ENCODE measurements at places on chromosomes 1 and 21.

GRCh38 chr21:41086569-41086968 is 81.4 kb upstream of the BACE2 start:
- DNase-seq: no peak

DNA sequence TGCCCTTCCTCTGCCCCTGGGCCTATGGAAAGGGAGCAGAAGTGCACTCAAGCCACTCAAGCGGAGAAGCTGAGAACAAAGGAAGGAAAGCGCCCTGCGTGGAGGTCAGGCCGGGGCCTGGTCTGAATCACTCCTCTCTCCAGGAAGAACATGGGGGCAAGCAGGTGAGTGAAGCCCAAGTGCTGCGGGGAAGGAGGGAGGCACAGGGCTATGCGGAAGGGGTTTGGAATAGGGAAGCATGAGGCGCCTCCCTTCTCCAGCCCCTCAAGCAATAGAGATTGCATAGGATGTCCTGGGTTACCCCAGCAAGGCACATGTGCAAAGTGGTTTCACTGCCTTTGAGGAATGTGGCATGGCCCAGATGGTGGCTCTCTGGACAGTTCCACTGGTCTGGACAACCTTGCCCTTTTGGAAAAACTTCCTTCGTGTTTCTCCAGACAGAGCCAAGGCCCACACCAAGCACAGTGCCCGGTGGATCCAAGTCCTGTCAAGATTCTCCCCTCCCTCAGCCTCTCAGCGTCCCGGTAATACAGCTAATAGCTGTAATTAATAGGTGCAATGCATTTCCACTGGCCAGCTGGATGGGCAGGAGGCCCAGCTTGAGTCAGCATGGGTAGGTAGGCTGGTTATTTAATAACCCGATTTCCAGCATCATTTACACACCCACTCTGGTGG is 13.7 kb downstream of the BLACAT1 start:
- DNase-seq: no peak

DNA sequence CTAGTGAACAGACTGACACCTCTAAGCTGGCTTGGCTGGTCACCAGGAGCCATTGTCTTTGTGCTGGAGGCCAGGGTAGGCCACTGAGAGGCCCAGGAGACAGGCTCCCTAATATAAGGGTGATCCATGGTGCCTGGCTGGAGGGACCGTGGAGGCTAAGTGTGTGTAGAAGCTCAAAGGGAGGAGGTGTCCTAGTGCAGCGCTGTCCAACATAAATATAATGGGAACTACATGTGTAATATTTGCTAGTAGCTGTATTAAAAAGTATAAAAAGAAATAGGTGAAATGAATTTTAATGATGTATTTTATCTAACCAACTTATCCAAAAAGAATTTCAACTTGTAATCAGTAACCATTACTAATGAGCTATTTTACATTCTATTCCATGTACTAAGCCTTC is 35.0 kb downstream of the SOX13 start:
- DNase-seq: no peak

DNA sequence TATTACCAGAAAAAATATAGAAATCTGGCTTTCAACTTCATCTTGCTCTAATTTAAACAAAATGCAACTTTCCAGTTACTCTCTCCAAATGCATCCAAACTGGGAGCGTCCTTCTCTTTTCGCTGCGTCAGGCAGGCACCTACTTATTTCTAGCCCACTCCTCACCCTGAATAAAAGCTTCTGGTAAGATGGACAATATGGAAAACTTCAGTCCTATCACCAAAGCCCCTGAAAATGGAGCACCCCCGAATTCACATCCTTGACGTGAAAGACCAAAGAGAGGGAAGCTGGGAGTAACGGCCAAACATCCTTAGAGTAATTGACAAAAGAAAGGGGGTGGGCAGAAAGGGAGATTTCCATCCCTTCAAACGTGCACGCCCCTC is 5.5 kb upstream of the PROX1 start:
- DNase-seq: no peak

DNA sequence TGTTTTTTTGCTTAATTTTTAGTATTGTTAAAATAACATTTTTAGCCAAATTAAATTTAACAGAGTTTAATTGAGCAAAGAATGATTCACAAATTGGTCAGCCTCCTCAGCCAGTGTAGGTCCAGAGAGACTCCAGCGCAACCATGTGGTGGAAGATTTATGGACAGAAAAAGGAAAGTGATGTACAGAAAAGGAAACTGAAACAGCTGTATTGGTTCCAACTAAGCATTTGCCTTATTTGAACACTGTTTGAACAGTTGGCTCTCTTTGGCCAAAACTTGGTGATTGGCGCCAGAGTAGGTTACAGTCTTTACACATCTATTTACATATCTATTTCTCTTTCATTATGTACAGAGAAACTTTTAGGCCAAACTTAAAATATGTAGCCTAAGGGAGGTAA is 19.4 kb downstream of the RPS6KC1 start:
- no peak for DNase-seq

DNA sequence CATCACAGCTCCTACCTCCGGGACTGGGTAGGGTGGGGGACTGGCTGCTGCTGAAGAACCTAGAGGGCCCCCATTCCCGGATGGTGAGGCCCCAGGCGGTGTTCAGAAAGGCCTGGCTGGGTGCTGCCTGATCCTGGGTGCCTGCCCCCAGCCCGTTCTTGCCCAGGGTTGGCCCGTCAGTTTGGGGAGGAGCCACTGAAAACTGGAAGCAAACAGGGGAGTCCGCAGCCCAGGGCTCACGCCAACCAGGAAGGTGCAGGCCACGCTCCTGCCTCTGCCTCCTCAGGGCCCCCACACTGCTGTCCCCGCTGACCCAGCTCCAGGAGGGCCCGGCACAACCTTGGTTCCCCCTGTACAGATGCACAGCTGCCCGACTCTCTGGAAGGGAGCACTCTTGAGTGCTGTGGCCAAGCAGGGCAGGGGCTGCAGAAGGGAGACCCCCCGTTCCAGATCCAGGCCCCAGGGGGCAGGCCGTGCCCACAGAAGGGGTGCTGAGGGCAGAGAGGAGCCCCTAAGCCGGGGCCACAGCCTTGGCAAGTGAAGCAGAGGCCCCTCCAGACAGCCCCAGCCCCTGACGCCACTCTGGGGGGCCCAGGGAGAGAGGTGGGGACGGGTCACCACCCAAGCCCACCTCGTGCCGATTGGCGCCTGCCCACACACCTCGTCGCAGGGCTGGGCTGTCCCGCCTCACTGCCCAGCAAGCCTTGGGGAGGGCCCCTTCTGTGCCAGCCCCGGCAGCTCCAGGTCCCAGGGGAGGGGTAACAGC is 5.5 kb downstream of the C1QTNF12 start:
- DNase-seq: no peak

DNA sequence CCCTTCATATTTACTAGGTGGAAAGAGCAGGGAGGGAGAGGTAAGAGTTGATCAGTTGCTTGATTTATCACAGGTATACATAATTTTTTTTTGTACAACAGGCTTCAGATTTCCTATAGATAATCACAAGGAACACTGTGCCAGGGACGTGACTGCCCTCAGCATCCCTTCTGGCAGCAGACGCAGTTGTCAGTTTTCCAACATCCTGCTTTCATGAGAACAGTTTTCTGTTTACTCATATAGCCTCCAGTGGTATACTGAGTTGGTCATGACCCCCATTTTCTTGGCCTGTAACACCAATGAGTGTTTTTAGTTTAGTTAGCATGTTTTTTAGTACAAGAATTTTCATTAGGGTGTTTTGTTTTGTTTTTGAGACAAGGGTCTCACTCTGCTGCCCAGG is 37.9 kb upstream of the PTPRF start:
- DNase-seq: no peak

DNA sequence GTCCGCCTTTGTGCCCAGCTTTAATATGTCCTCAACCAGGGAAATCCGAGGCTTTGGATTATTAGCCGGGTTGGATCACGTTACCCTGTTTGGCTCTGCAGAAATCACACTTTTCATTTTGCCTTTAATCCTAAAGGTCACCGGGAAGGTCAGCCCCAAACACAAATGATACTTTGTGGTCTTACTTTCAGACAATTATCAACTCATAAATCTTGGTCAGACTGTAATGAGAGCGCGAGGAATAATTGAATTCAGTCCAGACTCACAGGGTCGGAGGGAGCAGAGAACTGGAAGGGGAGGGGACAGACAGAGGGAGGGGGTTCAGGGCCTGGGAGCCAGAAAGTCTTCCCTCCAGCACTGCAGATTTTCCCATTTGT is 91.7 kb upstream of the NFIA start:
- no peak for DNase-seq

DNA sequence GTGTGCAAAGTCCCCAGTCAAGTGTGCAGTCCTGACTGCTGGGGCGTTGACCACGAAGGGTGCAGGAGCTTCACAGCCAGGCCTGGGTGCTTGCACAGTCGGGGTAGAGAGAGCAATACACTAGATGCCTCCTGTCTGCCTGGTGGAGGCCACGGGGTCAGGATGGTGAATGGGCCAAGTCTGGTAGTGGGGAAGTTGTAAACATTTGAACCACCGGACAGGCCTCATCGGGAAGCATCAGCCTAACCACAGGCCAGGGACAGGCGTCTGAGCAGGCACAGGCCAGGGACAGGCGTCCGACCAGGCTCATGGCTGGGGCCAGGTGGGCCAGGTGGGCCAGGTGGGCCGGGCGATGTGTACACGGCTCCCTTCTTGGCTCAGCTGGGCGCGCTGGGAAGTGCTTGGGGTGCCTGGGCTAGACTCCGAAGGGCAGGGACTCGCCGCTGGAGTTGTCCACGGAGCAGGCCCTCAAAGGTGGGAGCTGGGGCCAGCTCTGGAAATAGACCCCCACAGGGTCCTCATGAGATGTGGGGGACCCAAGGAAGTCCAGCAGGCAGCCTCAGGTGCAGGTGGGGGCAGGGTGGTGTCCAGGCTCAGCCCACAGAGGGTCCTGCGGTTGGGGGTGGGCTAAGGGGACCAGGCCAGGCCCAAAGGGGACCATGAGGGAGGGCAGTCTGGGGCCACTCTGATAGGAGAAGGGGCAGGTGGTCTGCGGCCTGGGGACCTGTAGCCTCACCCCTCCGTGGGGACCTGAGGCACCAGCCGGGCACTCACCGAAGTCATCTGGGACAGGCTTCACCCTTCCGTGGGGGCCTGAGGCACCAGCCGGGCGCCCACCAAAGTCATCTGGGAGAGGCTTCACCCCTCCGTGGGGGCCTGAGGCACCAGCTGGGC is 15.0 kb downstream of the COL6A1 start:
- peak; percentile 37 for DNase-seq

DNA sequence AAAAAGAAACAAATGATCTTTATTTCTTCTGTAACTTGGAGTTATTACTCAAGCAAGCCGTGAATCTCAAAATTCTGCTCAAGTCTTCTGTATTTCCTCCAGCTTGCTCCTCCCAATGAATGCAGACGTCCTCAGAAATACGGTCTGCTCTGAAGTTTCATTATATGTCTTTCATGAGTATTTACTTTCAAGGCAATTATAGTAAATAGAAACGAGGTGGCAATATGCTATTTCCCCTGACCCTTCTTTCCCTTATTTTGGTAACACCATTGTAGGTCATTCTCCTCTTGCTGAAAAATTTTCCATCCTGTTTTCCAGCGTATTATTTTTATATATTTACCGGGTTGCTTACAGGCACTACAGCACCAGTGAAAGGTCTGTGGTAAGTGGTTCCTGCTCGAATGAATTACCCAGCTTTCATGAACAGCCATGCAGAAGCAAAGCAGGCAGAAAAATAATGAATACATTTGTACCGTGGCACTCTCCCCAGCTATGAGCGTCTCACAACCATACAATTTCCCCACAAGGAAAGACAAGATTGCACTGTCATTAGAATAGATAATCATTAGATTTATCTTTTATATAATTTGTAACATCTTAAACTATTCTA is 350.9 kb upstream of the PKN2 start:
- DNase-seq: no peak

- no peak for DNase-seq
Observed at GRCh38 chr1:111656086-111657017, 36.8 kb downstream of the RAP1A start.

All from activated CD8-positive, alpha-beta memory T cell treated with anti-CD3 and anti-CD28 coated beads, Interleukin-2, amount 50 U/mL, for 48 hours (primary cell).